Stimulated activated CD4-positive, alpha-beta T cell treated with anti-CD3 and anti-CD28 coated beads, Interleukin-4, amount 100 ng/mL, for 24 hours (primary cell): ENCODE measurements at places on chromosomes 5 and 9.
A peak's percentile ranks its signal among the peaks of the same experiment; 100 is the strongest.

GRCh38 chr9:33264003-33264472 lies 470 bp downstream of the BAG1 start:
- DNase-seq, result peak; percentile 37

GRCh38 chr9:119029886-119030285 lies 339.3 kb downstream of the BRINP1 start:
- no peak for DNase-seq

DNA sequence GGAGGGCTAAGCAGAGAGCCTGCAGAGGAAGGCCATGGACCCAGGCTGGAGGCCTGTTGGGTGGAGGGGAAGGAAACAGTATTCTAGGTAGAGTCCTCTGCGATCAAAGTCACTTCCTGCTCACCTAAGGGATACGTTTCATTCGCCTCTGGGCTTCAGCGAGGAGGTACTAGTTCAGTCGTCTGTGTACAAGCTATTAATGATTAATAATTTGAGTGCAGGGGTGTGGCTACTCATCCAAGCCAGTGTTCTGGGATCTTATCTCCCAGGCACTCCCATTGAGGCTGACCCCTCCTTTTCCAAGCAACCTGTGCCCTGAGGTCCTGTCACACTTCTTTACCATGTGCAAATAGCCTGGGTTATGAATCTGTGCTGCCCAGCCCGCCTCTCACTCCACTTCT lies 25.2 kb downstream of the RALGPS1 start:
- no peak for DNase-seq

DNA sequence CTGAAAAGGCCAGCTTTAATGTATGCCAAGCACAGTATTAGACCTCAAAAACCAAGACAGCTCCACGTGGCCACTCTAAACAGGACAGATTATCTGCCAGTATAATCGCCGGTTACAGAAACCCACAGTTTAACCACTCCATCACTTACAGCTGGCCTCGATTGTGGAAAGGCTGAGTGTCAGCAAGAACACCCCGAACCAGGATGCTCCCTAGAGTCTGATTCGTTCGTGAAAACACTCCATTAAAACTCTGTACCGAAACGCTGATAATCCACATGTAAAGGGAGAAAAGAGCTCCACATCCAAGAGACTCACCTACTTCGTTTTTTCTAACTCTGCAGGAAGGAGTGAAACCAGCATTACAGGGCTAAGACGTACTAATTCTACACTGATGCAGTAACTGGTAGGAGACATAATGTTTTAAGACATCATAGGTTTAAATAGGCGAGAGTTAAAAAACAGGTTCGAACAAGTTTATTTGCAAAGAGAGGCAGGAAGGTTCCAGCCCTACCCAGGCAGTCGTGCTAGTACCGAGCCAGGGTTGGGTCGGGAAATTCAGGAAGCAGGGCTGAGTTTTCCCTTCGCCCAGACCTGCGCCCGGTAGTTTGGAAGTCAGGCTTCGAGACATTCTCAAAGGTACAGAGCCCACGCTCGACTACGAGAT lies 949 bp downstream of the SERINC5 start:
- DNase-seq, result peak; percentile 31

DNA sequence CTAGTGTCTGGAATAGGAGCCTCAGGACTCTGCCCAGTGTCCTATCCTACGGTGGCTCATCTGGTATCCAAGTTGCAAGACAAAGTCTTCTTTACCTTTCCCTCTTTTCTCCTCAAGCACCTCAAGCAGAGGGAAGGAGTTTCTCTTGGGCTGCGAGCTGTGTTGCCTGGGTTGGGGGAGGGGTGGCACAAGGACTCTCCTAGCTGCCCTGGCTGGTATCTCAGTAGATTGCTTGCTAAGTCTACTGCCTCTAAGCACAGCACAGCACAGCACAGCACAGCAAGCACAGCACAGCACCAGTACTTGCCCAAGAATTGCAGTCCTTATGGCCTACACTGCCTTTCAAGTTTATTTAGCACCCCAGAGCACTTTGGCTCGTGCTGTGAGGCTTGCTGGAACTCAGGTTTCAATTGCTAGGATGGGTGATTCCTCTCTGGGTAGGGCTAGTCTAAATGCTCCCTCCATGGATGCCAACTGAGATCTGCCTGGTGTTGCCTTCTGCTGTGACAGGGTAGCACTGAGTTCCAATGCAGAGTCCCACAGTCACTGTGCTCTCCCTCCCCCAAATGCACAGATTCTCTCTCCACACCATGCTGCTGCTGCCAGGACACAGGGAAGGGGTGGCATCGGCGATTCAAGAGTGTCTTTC lies 213.1 kb upstream of the POU5F2 start:
- DNase-seq, result no peak

- DNase-seq, result no peak
These were observed 102.5 kb downstream of the GPBP1 start for GRCh38 chr5:57276353-57276752.

GRCh38 chr5:11851416-11851815 lies 52.8 kb downstream of the CTNND2 start:
- DNase-seq, result no peak

DNA sequence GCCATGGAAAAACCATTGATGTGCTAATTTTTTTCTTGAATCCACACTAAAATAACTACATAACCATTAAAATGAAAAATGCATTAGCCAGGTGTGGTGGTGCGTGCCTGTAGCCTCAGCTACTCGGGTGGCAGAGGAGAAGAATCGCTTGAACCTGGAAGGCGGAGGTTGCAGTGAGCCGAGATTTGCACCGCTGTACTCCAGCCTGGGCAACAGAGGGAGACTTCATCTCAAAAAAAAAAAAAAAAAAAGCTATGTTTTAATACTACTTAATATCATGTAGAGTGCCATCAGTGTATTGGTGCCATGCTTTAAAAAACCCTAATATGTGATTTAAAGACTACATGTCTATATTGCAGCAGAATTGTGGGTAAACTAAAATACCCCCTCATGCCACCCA lies 58.9 kb downstream of the NDFIP1 start:
- DNase-seq, result no peak

DNA sequence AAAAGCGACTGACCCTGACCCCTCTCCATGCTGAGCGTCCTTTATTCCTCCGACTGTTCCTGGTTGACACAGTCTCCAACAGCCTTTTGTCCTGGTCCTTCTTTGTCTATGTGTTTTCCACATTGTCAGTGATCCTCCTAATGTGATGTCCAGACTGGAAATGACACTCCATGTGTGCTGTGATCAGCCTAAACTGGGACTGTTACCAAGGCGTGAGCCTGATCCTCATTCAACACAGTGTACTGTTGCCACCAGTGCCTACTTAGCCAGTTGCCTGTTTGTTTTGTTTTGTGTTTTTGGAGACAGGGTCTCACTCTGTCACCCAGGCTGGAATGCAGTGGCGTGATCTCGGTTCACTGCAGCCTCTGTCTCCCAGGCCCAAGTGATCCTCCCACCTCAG lies 192.1 kb downstream of the GOLPH3 start:
- DNase-seq, result no peak

DNA sequence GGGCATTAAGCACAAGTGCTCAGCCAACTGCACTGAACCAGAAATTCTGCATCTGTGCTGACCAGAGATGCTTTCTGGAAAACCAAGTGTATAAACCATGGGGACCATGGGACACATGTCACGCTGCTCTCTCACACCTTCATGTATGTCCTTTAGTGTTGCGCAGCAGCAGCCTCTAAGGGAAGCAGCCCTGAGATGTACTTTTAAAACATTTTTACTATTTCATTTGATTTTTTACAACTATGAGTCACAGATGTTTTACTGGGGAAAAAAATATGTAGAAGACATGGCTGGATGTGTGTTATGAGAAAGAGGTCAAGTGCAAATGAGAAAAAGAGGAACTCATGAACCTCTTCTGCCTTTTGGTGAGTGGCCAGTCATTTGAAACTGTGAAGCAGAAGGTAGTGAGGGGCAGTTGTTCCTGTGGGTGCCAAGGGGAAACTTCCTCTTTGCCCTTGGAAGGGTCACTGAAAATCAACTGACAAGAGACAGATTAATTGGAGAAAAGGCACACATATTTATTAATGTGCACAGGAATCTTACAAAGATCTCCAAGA lies 31.4 kb upstream of the SYK start:
- DNase-seq, result no peak

DNA sequence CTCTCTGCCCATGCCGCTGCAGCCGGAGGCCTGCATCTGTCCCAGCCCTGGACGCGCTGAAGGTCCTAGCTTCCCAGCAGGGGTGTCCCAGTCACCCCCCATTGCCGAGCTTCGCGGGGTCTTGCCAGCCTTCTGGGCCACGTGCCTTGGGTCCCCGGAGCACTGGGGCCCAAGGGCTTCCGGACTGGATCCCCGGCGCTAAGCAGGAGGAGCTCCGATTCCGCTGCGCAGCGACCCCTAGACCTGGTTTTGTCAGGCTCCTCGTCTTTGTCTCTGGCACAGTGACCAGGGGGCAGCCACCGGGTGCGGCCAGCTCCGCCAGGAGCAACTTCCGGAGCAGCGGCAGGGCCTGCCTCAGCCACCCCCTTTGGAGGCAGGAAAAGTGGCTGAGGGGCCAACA lies 3.3 kb upstream of the IRX1 start:
- DNase-seq, result no peak

DNA sequence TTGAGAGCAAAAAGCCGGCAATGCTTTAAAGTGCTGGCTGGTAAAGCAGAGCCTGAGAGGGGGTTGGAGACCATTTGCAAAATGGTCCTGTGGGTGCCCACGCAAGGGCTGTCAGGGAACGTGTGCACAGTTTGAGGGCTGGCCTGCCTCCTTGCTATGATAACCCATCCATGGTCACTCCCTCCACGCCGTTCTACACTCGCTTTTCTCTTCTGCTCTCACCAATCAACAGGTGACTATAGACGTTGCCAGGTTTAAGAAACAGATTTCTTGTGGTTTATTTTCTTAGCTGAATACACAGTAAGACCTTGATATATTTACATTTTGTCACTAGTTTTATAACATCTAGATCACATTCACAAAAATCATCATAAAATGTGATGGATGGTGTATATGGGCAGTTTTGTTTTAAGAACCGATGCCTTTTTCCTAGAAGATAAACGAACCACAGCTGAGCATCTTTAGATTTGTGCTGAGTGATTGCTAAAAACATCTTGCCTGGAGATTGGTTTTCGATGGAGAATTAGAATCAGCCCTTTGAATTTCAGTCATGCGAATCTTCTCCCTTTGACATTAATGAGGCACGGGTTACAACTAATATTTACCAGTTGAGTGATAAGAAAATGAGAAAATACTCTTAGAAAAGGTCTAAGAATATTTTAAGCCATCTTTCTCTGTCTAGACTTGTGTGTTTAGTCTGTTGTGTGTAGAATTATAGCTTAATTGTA lies 13.9 kb downstream of the MAP1B start:
- no peak for DNase-seq

DNA sequence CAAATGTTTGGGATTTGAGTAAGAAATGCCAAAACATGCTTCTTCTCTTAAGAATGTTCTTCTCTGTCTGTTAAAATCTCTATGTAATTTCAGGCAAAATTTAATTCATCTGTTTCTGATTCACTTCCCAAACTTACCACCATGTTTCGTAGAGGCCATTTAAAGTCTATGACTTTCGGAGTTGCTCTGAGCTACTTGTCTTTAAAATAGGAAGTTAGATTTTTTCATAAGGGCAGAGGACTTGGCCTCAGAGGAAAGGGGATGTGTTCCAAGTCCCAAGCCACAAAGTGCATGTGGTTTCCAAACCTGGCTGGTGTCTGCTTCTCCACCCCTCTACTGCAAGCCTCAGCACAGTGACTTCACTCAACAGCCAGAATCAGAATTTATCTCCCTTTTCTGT lies 111.3 kb upstream of the ADRA1B start:
- DNase-seq, result no peak

GRCh38 chr5:137221943-137222342 lies 277.2 kb downstream of the SPOCK1 start:
- DNase-seq, result no peak

DNA sequence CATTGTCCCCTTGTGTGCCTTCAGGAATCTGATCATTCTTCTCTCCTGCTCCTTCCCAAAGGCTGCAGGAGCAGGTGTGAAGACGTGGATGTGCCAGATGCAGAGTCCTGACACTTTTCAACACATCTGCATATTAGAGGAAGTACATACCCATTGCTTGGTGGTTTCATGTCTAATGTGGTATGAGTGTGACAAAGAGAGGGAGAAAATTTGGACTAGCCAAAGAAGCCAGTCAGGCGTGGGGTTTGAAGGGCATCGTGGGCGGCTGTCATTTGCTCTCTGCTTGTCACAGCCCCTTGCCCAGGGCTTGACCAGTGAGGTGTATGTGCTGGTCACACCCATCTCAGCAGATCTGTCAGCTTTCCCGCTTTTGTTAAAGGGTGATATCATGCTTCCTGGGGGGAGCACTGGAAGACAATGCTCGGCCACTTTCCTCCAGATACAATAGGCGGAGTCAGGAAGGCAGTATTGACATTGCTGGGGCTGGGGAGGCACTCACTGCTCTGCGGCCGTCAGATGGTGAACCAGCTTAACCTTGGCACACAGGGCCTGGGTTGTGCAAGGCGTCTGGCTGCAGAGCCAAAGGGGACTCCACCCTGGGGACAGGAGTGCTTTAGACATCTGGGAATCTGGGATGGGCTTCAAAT lies 8.6 kb downstream of the TEK start:
- DNase-seq, result no peak

- no peak for DNase-seq
These were observed 27.5 kb downstream of the FSD1L start for GRCh38 chr9:105475302-105475701.

DNA sequence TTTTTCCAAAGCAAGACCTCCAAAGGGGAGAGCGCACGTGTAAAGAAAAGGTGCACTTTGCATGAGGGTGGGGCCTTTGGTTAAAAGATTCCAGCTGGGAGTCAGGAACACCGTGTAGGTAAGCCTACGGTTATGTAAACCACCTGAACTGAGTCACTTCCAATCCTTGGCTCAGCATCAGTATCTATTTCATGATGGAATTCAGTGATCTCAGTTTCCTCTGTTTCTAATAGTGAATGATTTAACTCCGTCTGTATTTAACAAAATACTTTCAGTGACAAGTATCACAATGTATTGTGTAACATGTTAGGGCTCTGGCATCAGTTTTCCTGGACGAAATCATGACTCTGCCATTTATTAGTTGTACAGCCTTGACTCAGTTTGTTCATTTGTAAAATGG lies 1.3 kb upstream of the SVEP1 start:
- DNase-seq, result no peak

DNA sequence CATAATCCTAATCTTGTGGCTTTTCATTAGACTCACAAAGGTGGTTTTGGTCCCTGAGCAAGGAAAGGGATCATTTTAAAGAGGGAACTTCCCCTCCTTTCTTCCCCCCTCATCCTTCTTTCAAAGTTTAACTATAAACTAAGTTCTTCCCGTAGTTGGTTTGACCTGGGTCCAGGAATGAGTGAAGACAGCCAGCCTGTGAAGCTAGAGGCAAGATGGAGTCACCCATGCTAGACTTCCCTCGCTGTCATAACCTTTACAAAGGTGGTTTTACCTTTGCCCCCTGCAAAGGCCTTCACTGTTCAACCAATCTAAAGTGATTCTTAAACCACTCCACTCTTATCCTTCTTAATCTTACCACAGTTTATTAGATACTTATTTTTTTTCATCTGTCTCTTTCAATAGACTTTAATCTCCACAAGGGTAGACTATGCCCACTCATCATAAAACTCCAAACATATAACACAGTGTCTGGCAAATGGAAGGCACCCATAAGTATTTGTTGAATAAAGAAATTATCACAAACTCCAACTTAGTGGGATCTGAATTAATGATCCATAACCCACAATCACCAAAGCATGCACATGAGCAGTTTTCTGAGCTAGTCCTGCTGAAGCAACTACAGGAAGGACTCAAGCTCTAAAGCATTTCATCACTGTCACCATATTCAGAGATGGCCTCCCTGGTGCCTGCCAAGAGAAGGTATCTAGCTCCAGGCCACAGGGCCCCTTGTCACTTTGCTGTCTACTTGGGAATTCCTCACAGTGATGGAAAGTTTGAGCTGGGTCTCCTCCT lies 369.0 kb downstream of the SPOCK1 start:
- DNase-seq, result no peak
